ENCODE measurements at places on chromosomes 16 and 17.

DNA sequence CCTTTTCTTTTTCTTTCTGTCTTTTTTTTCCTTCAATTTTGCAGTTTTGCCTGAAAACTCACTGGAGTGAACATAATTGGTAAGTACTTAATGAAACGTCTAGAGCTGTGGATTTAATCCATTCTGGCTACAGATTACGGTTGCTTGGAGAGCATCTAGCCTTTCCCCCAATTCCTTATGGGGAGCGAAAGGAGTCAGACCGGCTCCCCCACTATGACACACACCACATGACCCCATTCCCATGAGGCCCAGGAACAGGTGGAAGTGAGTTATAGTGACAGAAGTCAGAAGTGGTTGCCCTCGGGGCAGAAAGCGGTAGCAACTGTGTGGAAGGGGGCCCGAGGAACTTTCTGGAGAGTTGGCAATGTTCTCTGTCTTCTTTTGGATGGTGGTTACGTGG is 41.2 kb downstream of the EMP2 start:
- DNase-seq, result no peak

- no peak for DNase-seq
Measured at GRCh38 chr16:73413091-73413829, 365.3 kb upstream of the ZFHX3 start.

- DNase-seq, result no peak
Measured at GRCh38 chr17:50661795-50662391, 27.2 kb downstream of the ABCC3 start.

DNA sequence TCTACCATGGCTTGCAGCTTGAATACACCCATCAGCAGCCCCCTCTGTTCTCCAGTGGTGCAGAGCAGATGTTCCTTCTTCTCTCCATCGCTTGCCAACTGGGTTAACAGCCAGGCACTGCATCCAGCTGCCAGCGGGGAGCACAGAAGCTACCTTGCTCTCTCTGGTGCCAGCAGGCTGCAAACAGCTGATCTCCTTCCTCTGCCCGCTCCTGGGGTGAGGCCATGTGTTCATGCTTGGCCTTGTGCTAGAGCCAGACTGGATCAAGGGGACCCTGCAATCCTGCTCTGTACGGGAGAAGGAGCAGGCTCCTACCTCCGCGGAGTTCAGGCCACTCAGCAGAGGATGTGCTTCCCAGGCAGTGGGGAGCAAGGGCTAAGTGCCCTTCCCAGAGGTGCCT is 24.1 kb upstream of the ENGASE start:
- DNase-seq, result no peak

DNA sequence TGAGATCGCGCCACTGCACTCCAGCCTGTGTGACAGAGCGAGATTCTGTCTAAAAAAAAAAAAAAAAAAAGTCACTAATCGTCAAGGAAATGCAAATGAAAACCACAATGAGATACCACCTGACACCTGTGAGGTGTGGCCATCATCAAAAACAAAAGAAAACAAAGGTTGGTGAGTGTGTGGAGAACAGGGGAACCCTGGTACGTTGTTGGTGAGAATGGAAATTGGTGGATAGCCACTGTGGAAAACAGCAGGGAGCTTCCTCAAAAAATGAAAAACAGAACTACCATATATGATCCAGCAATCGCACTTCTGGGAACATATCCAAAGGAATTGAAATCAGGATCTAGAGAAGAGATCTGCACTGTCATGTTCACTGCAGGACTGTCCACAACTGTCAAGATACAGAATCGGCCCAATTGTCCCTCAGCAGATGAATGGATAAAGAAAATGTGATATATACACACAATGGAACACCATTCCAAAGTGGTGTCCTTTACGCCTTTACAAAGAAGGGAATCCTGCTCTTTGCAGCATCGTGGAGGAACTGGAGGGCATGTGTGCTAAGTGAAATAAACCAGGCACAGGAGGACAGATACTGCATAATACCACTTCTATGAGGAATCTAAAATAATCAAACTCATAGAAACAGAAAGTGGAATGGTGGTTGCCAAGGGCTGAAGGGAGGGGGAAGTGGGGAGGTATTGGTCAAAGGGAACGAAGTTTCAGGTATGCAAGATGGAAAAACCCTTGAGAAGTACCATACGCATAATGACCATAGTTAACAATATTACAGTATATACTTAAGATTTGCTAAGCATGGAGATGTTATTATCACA is 63.5 kb upstream of the PLCG2 start:
- DNase-seq, result no peak

DNA sequence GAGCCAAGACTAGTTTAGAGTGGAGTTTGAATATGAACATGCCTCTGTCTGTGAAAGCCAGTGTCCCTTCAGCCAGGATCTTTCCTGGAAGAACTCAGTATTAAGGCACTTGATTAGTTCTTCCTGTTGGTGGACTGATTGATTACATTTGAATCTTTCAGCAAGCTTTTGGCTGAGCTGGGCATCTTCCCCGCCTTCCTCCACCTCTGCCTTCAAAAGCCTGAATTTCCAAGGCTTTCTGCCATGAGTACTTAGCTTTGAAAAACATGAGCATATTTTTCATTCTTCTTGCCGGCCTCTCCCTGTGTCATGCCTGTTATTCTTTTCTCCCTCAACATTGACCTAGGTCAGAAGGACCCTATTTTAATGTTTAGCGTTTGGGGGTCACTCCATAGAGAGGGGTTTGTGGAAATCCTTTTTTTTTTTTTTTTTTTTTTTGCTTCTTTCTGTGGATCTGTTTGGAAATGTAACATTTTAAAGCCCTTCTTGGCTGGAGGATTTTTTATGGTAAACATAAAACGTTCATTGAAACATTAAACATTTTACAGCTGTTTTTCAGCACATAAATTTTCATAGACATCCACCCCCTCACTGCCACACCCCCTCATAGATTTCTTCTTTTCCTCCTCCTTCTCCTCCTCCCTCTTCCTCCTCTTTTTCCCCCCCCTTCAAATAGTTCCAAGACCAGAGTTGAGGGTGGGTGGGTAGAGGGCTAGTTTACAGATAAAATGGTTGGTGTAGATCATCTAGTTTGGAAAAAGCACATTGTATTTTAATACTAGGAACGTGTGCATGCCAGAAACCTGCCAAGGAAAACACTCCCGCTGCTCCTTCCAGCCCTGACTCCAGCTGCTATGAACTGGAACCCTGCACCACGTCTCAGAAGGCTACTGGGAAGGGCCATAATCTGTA is 645.9 kb downstream of the WWOX start:
- no peak for DNase-seq

DNA sequence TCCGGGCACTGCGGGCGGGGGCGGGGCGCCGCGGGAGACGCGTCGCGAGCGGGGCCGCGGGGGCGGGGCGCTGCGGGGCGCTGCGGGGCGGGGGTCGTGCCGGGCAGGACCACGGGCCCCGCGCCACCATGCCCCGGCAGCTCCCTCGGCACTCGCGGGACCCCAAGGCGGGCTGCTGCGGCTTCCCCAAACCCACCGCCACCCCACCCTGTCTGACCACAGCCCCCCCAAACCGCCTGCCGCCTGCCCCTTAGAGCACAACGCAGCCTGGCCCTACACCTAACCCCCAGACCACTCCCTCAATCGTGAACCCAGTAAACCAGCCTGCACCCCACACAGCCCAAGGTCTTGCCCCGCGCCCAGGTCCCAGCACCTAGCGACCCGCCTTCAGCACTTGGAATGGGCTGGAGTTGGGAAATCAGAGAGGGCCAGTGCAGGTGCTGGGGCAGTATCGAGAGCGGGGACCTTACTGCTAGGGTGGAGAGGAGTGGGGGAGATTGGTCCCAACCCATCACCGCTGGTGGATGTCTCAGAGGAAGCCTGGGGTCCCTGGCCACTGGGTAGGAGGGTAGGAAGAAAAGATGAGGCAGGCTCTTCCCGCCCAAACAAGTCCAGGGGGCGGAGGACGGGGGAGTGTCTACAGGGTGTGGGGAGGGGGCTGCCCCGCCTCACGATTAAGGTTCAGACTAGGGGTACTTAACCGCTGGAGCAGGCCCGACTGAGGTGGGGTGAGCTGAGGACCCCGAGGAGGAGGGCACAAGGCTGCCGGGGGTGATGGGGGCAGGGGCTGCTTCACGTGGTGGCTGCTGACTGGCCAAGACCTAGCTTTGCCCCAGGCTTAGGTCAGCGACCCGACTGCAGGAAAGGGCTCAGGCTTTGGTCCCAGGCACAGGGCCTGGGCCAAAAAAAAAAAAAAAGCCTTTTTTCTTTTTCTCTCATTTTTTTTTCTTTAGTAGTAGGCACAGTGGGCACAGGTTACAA is 539 bp upstream of the VAMP2 start:
- no peak for DNase-seq
